Forelimb muscle (tissue), 1 donor: ENCODE measurements at places on chromosomes 16 and 17. TPM values are rescaled to one million over a fixed set of nuclear protein-coding genes. Genes with fewer than 3 reads are reported as not detected.

Gene KRT25
- polyA plus RNA-seq, result not detected

Gene FBF1
- polyA plus RNA-seq, result 7.9 TPM

Gene ASPHD1
- polyA plus RNA-seq, result 0.29 TPM

Gene PLA2G10
- polyA plus RNA-seq, result 0.47 TPM

Gene ZNF287
- 5.9 TPM for polyA plus RNA-seq

Gene CCL14
- polyA plus RNA-seq, result 34.6 TPM

Gene CLDN7
- 0.99 TPM for polyA plus RNA-seq

Gene ZNF385C
- 6.7 TPM for polyA plus RNA-seq

Gene PRSS33
- not detected for polyA plus RNA-seq

Gene GUCY2D
- polyA plus RNA-seq, result not detected

Gene C16orf89
- 0.39 TPM for polyA plus RNA-seq

Gene TAT
- polyA plus RNA-seq, result not detected

Gene PPM1E
- 1.3 TPM for polyA plus RNA-seq

Gene ATP6V0D1
- polyA plus RNA-seq, result 61.4 TPM

Gene CHD9NB
- polyA plus RNA-seq, result 2.7 TPM

Gene RAB37
- 0.90 TPM for polyA plus RNA-seq

Gene MEIOC
- 1.9 TPM for polyA plus RNA-seq

Gene ABCC6
- 1.3 TPM for polyA plus RNA-seq

Gene LRRC37A
- 3.0 TPM for polyA plus RNA-seq

Gene CMTR2
- 24.0 TPM for polyA plus RNA-seq

Gene NECAB2
- polyA plus RNA-seq, result 0.66 TPM

Gene MPO
- polyA plus RNA-seq, result 10.5 TPM

Gene PPP1R1B
- 1.0 TPM for polyA plus RNA-seq

Gene OTOP2
- polyA plus RNA-seq, result not detected

Gene TBC1D26
- polyA plus RNA-seq, result 0.35 TPM

Gene RPL13
- polyA plus RNA-seq, result 4,240 TPM

Gene NDRG4
- polyA plus RNA-seq, result 11.7 TPM

Gene CDRT4
- polyA plus RNA-seq, result 4.1 TPM

Gene FBXW10B
- polyA plus RNA-seq, result 1.7 TPM

Gene ASIC2
- 0.32 TPM for polyA plus RNA-seq

Gene MARVELD3
- polyA plus RNA-seq, result 0.22 TPM

Gene TRPV3
- polyA plus RNA-seq, result 1.2 TPM

Gene CCL8
- polyA plus RNA-seq, result 0.68 TPM

Gene LDAF1
- 35.9 TPM for polyA plus RNA-seq

Gene FZD2
- 14.5 TPM for polyA plus RNA-seq

Gene HS3ST3B1
- polyA plus RNA-seq, result 0.83 TPM

Gene COG7
- 15.8 TPM for polyA plus RNA-seq

Gene TBX21
- polyA plus RNA-seq, result 0.29 TPM

Gene METTL9
- 97.8 TPM for polyA plus RNA-seq

Gene AGRP
- not detected for polyA plus RNA-seq

Gene FBXO39
- 0.20 TPM for polyA plus RNA-seq

Gene BANP
- 14.0 TPM for polyA plus RNA-seq

Gene AATK
- 10.7 TPM for polyA plus RNA-seq

Gene CARHSP1
- polyA plus RNA-seq, result 100 TPM

Gene PYDC1
- polyA plus RNA-seq, result 2.1 TPM

Gene SP2
- polyA plus RNA-seq, result 13.9 TPM

Gene KRTAP4-9
- polyA plus RNA-seq, result not detected

Gene ITGAD
- polyA plus RNA-seq, result 0.78 TPM

Gene TBC1D3H
- not detected for polyA plus RNA-seq

Gene PIK3R5
- 1.3 TPM for polyA plus RNA-seq

Gene SYNGR2
- 105 TPM for polyA plus RNA-seq

Gene KRTAP1-5
- polyA plus RNA-seq, result not detected

Gene PKD1
- 140 TPM for polyA plus RNA-seq

Gene KCNG4
- 0.03 TPM for polyA plus RNA-seq

Gene CBX4
- 10.0 TPM for polyA plus RNA-seq
